ENCODE measurements at places on chromosomes 1 and 21. TPM values are rescaled to one million over a fixed set of nuclear protein-coding genes. Genes with fewer than 3 reads are reported as not detected.

DNA sequence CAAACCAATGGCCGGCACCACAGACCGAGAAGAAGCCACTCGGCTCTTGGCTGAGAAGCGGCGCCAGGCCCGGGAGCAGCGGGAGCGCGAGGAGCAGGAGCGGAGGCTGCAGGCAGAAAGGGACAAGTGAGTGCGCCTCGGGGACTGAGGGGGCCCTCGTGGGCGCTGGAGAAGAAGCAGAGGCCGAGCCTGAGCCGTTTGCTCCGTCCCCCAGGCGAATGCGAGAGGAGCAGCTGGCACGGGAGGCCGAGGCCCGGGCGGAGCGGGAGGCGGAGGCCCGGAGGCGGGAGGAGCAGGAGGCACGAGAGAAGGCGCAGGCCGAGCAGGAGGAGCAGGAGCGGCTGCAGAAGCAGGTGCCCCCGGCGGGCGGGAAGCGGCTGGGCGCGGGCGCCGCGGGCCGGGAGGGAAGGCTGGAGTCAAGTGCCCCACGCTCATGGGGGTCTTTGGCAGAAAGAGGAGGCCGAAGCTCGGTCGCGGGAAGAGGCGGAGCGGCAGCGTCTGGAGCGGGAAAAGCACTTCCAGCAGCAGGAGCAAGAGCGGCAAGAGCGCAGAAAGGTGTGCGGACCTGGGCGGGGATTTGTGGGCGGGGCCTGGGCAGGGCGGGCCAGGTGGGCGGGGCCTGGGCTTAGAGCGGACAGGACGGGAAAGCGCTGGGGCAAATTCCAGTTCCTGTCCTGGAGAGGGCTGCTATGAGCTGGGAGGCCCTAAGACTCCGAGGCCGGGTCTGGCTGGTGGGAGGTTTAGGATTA lies 22.7 kb downstream of the MAP7D1 start:
- peaks cover 52% of the 10 kb centered on the region for H3K36me3 ChIP-seq
- no peak for DNase-seq
- H3K27me3 ChIP-seq = no peaks in the 10 kb centered on the region

- H3K27ac ChIP-seq = no peak overlapping the region
- H3K4me3 ChIP-seq = no peak overlapping the region
- H3K27me3 ChIP-seq = no peaks in the 10 kb centered on the region
- no peak for DNase-seq
- H3K4me1 ChIP-seq = peaks cover 4% of the 10 kb centered on the region
Observed at GRCh38 chr1:5917281-5917590, 75.0 kb downstream of the NPHP4 start.

DNA sequence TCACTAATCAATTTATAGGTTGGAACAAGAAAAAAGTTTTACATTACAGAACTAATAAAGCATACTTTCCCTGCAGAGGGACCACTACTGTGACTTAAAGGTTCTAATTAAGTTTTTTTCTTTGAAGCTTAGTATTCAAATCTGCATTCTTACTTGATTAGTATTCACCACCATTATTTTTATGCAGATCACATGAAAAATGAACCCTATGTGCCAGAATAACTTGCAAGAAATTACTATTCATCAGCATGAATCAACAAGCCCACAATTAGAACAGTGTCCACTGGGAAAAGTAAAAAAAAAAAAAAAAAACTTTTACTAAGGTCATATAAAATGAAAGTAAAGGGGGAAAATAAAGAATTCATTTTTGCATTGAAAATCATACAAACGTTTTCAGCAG lies 90.8 kb downstream of the SMYD3 start:
- peaks cover 28% of the 10 kb centered on the region for H3K4me1 ChIP-seq
- H3K27me3 ChIP-seq = no peaks in the 10 kb centered on the region
- no peak overlapping the region for H3K27ac ChIP-seq
- DNase-seq = peak; percentile 32

DNA sequence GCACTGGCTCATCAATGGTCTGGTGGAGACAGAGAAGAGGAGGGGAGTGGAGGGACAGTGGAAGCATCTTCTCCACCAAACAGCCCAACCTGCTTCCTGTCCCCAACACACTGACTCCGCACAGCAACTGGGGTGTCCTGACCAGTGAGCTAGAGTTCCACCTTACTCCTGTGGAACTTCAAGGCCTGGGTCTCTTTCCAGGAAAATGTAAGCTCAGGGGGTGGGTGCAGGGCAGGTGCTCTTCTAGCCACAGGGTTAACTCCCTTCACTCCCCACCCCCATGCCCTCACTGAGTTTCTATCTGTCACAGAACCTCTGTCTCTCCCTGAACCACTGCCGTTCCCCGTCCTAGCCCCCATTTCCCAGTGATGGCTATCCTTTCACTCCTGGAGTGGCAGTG lies 876 bp downstream of the MOB3C start:
- DNase-seq = peak; percentile 18
- H3K27ac ChIP-seq = no peak overlapping the region
- no peaks in the 10 kb centered on the region for H3K27me3 ChIP-seq
- peak overlapping the region; percentile 88 for H3K4me3 ChIP-seq

GRCh38 chr1:172363852-172364251 lies 56.6 kb upstream of the C1orf105 start:
- H3K36me3 ChIP-seq = 0 out of 2 replicates have a peak, but pooled peaks cover 4% of the 10 kb centered on the region
- H3K27ac ChIP-seq = no peak overlapping the region
- no peaks in the 10 kb centered on the region for H3K27me3 ChIP-seq
- DNase-seq = no peak

- no peak overlapping the region for H3K27ac ChIP-seq
- no peaks in the 10 kb centered on the region for H3K4me1 ChIP-seq
- no peak overlapping the region for H3K4me3 ChIP-seq
- H3K36me3 ChIP-seq = no peaks in the 10 kb centered on the region
Observed at GRCh38 chr1:157739229-157739901, 37.6 kb downstream of the FCRL2 start.

DNA sequence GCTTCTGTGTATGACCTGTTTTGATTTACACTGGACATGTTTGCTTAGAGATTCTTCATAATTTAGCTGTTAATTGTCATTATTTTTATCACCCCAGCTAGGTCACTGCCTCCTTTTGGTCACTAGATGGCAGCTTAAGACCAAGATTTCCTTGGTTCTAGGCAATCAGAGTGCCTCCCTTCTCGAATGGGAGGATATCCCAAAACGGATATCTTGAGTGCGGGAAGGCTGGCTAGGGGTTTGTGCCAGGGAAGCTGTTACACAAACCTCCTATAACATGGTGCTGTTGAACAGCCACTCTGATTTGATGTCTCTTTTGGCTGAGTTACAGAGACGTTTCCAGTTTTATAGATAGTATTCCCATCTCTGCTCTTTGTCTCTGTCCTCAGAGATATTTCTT lies 283.5 kb downstream of the S1PR1 start:
- DNase-seq = peak; percentile 71
- no peak overlapping the region for H3K27ac ChIP-seq
- no peaks in the 10 kb centered on the region for H3K36me3 ChIP-seq
- H3K4me1 ChIP-seq = no peaks in the 10 kb centered on the region
- no peak overlapping the region for H3K4me3 ChIP-seq
- no peaks in the 10 kb centered on the region for H3K27me3 ChIP-seq

DNA sequence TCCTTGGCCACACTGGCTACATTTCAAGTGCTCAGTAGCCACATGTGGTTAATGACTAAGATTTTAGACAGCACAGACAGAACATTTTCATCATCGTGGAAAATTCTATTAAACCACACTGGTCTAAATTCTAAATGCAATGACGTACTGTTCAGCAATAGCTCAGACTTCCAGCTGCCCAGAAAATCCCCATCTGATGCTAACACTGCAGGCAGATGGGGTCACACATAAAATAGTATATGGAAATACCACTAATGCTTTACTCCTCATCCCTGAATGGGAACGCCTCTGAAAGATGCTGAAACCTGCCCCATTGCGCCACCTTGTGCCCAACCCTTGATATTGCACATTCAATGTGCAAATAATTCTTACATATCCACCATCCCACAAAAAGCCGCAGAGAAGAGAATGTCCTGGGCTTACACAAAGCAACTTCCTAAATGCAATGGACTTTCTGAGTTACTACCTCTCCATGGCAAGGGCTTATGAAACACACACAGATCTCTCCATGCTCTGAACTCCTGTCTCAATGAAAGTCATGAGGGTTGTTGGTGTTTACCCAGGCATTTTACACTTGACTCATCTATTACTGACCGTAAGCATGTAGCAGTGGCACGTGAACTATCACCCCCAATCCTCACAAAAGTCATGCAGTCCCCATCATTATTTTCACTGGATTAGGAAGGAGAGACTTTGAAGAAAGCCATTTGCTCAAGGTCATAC lies 20.3 kb upstream of the SLC5A9 start:
- no peak overlapping the region for H3K4me3 ChIP-seq
- H3K4me1 ChIP-seq = peaks cover 15% of the 10 kb centered on the region
- H3K36me3 ChIP-seq = no peaks in the 10 kb centered on the region
- peaks cover 59% of the 10 kb centered on the region for H3K27me3 ChIP-seq

DNA sequence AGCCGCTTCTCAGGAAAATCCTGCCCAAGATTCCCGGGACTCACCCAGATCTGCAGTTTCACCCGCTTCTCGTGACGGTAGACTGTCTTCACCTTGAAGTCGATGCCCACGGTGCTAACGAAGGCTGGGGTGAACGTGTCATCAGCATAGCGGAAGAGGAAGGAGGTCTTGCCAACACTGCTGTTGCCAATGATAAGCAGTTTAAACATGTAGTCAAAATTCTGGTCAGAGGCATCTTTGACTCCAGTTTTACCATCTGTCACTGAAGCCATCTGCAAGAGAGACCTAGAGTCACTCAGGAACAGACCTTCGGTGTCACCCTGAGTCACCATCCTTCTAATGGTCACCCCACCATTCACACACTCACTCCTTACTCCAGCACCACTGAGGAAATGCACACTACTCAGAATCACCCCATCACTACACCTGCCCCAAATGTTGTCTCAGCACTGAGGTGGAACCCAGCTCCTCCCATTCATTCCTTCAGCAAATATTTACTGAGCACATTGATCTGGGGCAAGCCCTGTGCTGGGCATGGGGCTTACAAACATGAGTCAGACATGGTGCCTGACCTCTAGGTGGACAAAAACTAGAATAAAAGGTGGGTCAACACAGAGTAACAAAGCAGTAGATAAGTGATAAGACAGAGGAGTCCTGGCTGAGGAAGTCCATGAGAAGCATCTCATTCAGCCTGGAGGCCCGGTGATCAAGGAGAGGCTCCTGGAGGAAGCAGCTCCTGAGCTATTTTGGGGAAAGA lies 13.5 kb downstream of the RAB3B start:
- no peak for DNase-seq
- no peak overlapping the region for H3K4me3 ChIP-seq
- no peak overlapping the region for H3K27ac ChIP-seq
- H3K27me3 ChIP-seq = no peaks in the 10 kb centered on the region
- H3K36me3 ChIP-seq = peaks cover 22% of the 10 kb centered on the region

Gene CSF3R
- polyA plus RNA-seq = not detected

Gene TMEM200B
- 6.3 TPM for polyA plus RNA-seq

Gene GRHL3
- not detected for polyA plus RNA-seq

Gene PRRX1
- polyA plus RNA-seq = 40.1 TPM

All from GM23248 (cell line).